ENCODE measurements at places on chromosomes 3 and 15.
A peak's percentile ranks its signal among the peaks of the same experiment; 100 is the strongest.

DNA sequence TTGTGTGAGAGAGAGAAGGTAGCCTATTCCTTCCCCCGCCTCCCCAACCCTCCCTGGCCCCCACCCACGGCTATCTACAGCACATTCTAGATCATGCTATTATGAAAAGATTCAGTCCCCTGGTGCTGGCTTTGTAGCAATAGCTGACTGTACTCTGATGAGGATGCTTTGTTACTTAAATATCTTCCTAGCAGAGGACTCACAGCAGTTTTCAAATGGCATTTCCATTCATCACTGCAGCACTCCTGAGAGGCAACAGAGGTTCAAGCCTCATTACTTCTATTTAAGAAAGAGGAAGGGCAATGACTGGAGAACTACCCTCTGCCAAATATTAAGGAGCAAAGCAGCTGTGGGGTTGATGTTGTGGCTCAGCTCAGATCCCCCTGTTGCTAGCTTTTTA, 61.0 kb downstream of the LRRN1 start:
- DNase-seq: no peak

DNA sequence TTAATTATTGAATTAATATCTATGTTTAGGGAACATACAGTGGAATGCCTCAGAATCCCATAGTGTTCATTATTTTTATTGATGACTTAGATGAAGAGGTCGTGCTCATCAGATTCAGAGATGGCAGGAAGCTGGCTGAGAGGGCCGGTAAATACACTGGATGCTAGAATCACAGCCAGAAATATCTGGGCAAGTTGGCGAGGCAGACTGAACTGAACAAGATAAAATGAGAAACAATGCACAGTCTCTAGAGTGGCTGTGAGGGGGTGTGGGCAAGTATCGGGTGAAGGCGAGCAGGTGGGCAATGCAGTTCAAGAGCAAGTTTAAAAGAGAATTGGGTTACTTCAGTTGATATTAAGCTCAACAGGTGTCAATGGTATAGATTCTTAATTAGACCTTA, 5.9 kb downstream of the DGKG start:
- DNase-seq: no peak

DNA sequence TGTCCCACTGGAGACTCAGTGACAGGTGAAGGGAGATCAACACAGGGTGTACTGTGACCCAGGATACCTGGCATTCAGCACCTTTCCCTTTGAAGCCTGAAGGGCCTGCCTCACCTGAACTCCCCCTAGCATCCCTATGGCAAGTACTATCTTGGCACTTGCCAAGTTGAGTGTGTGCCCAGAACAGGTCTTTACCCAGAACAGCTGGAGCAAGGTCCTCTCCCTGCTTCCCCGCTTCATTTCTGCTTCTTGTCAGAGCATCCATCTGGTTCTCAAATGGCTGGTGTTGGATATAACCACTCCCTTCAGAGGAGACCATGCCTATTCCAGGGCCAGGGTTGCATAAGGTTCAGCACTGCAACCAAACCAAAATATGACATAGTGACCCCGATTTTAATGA, 73.0 kb downstream of the FAM43A start:
- no peak for DNase-seq

DNA sequence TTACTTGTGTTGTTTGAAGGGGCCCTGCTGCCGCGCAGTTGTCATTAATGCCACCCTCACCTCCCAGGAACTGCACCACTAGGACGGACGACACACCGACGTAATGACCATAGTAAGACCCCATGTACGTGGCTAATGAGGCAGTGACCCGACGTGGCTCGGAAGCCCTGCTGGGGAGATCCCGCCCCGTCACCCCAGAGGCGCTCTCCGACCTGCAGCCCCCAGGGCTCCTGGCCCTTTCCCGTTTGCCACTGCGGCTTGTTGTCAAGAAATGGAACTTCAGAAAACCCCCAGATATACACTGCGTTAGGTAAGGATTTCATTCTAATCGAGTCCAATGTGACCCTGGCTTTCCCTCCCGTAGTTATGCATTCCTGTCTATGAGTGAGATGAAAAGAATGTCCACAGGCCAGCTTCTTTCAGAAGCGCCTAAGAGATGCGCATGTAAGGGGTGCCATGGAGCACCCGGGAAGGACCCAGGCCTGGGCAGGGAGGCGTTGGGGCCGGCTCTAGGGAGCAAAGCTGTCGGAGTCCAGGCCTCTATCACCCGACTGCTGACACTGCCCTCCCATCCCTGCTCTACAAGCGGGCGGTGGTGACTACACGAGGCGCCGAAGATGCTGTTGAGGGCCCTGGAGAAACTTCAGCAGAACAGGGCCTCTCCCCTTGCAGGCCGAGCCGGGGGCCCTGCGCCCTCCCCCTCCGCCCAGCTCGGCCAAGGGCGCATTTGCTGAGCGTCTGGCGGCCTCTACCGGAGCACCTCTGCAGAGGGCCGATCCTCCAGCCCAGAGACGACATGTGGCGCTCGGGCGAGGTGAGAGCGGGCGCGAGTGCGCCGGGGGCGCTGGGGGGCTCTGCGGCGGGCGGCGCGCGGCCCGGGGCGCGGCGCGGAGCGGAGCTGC, at the start of gene GABRA5:
Gene GABRA5, plus strand, starts transcription at position 765 of the 902 bp plus-strand sequence. CDS start 2,187 bp downstream, outside the sequence.
- DNase-seq: no peak

GRCh38 chr3:52809662-52810377, 15.2 kb downstream of the ITIH3 start:
- DNase-seq: no peak

- no peak for DNase-seq
These were observed 165.6 kb downstream of the NSMCE3 start for GRCh38 chr15:29103824-29104565.

DNA sequence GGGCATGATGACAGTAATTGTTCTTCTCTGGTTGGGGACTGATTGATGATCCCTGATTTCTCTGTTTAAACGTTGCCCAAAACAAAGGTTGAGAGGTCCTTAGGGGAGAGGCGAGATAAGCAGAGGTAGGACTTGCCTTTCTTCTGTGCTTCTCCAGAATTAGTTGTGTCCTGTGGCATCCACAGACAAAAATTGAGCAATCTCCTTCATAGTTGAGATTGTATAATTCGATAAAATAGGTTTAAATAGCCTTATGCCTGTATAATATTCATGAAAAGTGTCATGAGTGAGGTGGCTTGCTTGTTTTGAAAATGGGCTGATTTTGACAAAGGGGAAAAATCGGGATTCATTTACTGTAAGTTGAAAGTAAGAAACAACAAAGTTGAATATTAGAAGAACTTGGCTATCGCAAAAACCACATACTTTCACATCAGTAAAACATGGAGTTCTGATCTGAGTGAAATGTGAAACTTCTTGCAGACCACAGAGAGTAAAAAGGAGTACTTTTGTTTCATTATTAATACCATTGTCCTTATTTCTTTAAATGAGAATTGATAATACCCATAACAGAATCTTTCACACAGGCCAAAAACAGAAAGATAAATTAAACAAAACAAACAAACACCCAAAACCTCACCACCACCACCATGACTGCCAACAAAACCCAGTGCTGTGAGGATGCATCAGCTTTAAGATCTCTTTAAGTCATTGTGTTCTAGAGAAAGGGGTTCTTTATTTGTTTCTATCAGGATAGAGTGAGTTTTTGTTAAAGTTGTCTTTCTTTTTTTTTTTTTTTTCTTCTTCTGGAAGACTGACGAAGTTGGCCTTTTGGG, 155.7 kb downstream of the LPP start:
- no peak for DNase-seq

DNA sequence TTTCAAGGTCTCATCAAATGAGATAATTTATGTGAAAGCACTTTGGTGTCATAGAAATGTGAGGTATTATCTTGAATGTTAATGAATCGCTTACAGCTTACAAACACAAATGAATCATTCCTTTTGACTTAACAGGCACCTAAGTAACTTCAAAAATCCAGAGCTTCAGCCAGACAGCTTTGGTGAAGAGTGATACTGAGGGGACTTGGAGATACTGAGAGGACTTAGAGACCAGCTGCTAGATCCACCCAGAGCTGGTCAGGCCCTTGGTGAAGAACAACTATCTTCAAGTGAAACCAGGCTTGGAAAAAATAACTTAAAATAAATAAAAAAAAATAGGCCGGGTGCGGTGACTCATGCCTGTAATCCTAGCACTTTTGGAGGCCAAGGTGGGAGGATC, 16.2 kb upstream of the ZFYVE19 start:
- DNase-seq: no peak

DNA sequence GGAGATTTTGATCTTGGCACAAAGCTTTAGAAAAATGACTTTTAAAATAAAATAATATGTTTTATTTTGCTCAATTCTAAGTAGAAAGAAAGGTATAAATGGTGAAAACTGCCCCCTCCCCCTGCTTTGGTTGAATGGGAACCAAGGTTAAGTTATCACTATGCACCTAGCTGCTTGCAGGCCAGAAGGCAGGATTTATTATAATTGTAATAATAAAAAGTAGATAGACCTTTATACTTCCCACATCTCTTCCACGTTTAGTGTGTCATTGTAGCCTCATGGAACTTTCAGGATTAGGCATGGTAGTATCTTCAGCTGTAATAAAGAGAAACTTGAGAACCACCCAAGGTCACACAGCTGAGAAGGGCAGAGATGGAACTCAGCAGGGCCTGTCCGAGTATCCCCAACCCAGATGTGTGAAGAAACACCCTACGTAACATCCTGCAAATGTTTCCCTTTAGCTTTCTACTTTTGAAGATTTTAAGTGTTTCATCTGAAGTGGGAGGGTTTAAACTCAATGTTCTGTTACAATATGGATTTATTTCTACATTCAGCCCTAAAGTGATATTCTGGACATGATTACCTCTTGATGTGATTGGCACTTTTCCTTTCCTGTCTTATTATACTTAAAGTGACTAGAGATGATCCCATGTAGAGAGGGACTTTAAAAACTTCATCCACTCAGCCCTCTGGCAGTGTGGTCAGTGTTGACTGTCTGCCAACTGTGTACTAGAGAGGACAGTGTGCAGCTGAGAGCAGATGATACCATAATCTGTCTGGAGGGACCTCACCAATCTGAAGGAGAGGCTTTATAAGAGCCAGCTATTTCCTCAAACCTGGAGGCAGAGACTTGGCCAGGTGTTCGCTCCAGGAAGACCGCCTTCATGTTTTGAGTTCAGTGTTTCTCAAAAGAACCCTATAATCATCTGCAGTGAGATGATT, 282.5 kb upstream of the TRIM42 start:
- no peak for DNase-seq

- no peak for DNase-seq
These were observed 277.6 kb downstream of the LPP start for GRCh38 chr3:188431553-188431952.

DNA sequence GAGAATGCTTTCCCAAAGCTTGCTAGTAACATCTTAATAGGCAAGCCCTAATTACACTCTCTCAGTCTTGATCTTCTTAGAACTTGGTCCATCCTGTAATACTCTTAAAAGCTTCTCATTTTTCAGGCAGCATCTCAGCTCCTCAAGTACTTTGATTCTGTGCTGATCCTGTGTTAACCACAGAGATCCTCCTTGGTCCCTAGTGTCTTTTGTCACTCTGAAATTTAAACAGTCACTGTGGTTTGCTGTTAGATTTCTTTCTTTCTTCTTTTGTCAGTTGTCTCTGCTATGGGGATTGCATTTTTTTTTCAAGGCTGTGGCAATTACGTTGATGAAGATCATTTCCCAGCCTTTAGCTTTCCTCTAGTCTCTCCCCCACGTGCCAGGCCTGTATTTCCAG, 26.0 kb upstream of the UBE3A start:
- DNase-seq: no peak

- DNase-seq: no peak
These were observed at the start of gene FGF12 for GRCh38 chr3:192727032-192727847. Gene FGF12 (minus strand): TSS chr3:192727541.

DNA sequence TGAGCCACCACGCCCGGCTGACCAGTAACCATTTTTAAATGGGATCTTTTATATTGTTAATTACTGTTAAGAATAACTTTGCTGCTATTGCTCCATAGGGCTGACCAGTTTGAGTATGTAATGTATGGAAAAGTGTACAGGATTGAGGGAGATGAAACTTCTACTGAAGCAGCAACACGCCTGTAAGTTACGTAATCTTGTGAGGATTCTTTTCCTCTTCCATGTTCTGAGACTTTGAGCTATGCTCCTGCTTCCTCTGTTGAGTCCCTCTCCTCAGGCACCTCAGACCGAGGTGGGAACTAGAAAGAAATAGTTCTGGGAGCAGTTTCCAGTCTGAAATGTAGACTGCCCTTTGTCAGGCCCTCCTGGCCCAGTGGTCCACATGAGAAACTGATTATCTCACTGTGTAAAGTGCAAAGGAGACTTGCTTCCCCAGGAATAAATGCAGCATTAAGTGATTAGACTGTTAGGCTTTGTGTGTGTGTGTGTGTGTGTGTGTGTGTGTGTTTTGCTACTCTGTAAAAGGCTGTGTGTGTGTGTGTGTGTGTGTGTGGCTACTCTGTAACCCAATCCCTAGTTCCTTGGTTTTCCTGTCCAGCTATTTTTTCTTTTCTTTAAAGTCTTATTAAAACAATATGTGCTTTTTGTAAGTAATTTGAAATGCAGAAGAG, 5.2 kb downstream of the POLR2H start:
- DNase-seq: no peak

- DNase-seq: peak; percentile 37
These were observed 3.3 kb downstream of the PKM start for GRCh38 chr15:72227720-72228119.

DNA sequence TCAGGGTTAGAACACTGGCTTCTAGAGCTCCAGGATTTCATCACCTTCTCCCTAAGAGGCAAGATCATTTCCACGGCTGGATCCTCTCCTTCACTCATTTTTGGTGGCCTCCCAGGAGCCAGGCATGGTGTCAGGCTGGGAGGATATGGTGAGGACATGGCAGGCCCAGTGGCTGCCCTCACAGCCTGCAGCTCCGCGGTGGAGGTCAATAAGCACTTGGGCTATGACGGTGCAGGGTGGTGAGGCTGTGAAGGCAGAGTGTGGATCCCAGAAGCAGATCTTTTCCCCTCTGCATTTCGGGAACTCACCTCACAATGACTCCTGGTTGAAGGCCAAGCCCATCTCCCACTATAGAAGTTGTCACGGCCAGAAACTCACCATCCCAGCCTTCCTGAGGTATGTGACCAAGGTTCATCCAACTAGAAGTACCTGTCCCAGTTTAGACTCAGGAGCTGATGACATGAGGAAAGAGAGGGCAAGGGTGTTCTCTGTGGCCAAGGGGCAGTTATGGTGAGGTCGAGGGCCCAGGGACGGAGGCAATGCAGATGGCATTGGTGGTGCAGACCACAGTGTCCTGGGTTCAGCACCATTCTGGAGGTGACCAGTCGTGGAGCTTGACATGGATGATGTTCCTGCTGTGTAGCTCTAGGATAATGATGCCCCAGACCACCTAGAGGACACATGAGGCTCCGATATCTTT, 100.1 kb upstream of the SMAD3 start:
- DNase-seq: no peak

GRCh38 chr3:176740906-176741663, 456.2 kb downstream of the TBL1XR1 start:
- no peak for DNase-seq

DNA sequence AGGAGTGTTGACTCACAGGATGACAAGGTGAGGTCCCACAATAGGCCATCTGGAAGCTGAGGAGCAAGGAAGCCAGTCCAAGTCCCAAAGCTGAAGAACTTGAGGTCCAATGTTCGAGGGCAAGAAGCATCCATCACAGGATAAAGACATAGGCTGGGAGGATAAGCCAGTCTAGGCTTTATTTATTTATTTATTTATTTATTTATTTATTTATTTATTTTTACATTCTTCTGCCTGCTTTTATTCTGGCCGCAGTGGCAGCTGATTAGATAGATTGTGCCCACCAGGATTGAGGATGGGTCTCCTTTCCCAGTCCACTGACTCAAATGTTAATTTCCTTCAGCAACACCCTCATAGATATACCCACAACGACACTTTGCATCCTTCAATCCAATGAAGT, 472.2 kb upstream of the DPPA4 start:
- no peak for DNase-seq

- DNase-seq: no peak
These were observed 160.4 kb upstream of the SLC2A2 start for GRCh38 chr3:171186817-171187500.

- DNase-seq: no peak
These were observed 3.2 kb upstream of the SIN3A start for GRCh38 chr15:75454471-75455378.
